Stimulated activated CD4-positive, alpha-beta T cell treated with anti-CD3 and anti-CD28 coated beads, Interleukin-1b, Interleukin-23, amount 100 ng/mL, for 24 hours (primary cell): ENCODE measurements at places on chromosomes 5 and 9.
A peak's percentile ranks its signal among the peaks of the same experiment; 100 is the strongest.

GRCh38 chr5:86337667-86338460 is 279.9 kb upstream of the COX7C start:
- DNase-seq = no peak

GRCh38 chr5:94276048-94276447 is 342.4 kb downstream of the KIAA0825 start:
- DNase-seq = no peak

DNA sequence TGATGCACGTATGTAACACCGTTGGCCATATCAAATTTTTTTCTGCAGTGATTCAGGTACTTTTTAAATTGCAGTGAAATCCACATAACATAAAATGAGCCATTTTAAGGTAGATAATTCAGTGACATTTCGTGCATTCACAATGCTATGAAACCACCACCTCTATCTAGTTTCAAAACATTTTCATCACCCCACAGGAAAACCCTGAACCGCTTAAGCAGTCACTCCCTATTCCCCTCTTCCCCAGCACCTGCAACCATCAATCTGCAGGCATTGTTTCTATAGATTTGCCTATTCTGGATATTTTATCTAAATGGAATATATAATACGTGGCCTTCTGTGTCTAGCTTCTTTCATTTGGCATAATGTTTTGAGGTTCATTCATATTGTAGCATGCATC is 79.2 kb downstream of the BOD1 start:
- no peak for DNase-seq

DNA sequence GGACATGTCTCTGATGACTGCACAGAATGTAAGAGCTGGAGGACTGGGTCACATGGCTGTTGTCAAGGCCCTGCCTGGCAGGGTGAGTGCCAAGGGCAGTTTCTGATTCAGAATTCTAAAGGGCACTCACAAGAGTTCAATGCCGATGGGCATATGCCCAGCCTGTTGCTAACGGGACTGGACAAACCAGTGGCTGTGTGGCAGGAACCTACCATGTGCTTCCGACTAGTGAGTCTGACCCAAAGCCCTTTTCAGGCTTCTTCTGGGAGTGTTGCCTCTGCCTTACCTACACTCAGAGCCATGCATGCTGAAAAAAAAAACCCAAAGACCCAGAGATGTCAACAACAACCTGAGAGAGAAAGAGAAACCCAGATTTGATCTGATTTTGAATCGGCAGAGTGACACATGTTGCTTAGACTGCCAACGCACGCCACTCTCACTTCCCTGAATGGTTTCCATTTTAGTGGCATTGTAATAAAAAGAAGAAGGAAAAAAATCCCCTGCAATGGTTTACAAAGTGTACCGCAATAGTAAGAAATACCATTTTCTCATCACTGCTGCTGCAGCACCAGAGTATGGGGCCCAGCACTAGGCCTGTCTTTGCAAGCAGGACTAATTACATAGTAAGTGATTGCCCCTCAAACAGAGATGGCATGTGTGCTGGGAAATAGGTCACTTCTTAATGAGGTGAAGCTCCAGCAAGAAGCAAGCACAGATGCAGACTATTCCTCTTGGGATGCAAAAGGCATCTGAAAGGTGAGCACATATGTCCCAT is 194.3 kb downstream of the PALM2AKAP2 start:
- peak; percentile 23 for DNase-seq

DNA sequence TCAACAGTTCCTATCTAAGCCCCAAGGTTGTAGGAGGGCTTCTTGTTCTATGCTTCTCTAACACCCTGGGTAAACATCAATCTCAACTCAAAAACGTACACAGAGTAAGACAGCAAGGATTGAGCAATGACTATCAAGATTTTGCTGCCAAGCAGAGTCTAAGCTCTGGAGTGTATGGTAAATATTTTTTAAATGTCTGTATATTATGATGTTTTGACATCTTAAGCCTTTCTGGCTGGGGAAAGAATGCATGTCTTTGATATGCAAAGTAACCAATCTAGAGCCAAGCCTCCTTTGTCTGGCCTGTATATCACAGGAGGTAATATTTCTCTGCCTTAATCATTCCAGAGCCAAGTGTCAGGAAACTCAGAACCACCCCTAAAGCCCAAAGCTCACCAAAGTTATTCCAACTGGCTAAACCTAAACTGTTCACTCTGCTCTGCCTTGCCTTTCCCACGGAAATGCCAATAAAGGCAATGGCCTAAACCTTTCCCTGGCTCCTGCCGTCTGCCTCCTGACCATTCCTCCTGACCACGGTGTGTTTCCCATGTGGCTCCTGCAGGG is 45.2 kb downstream of the YIPF5 start:
- DNase-seq = no peak

- peak; percentile 43 for DNase-seq
Observed at GRCh38 chr9:137049544-137050449, 3.8 kb upstream of the NPDC1 start.

- DNase-seq = no peak
Observed at GRCh38 chr5:36535859-36536615, 70.4 kb upstream of the SLC1A3 start.

DNA sequence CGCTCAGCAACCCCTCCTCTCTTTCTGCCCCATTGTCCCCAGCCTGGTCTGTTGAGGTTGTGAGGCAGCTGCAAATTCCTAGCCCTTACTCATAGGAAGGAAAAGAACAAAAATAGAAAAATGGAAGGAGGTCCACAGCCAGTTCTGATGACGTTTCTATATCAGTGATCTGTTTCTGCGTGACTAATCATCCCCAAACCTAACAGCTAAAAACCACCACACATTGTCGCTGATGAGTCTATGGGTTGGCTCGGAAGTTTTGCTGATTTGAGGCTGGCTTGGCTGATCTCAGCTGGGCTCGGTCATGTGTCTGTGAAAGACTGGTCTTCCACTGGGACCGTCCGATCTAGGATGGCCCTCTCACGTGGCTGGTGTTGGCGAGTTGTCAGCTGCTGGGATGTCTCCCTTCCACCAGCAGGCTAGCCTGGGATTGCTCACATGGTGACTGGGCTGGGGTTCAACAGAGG is 200.6 kb upstream of the ZNF618 start:
- no peak for DNase-seq

DNA sequence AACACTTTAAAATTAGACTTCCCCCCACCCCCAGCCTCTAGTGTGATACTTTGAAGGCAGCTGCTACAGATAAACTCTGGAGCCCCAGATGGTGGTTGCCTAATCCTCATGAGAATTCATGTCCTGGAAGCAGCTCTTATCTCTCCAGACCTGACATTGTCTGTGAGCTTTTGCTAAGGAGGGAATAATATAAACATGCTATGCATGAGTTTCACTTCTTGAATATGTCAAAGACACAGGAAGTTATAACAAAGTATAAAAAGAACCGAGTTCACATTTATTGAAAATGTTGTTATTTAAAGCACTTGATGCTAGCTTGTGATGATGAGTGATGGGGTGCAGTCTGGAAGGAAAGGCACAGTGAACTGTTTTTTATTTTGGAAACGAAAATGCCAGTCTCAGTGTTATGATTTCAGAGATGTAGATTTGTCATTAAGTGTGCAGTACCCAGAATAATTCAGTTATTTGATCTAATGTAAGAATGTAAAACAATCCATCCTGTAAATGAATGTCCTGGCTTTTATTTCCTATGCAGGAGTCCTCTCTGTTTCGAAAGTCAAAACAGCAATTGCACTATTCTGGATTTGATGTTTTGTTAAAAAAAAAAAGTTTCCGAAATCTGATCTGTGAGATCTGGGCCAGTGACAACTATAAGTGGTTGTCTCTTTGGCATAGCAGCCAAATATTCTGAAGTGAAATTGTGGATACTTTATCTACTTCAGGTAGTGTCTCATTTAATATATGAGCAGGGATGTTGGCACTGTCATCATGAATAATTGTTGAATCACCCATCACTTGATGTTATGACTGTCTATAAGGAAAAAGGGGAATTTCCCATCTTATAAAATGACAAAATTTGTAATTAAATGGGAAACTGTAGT is 77.0 kb downstream of the ZCCHC7 start:
- DNase-seq = no peak

- no peak for DNase-seq
Observed at GRCh38 chr9:126307322-126308061, 19.1 kb upstream of the MVB12B start.

GRCh38 chr5:93601071-93601801 is 18.2 kb downstream of the NR2F1 start:
- no peak for DNase-seq

- DNase-seq = no peak
Observed at GRCh38 chr9:115291841-115292240, 173.9 kb upstream of the TNC start.

DNA sequence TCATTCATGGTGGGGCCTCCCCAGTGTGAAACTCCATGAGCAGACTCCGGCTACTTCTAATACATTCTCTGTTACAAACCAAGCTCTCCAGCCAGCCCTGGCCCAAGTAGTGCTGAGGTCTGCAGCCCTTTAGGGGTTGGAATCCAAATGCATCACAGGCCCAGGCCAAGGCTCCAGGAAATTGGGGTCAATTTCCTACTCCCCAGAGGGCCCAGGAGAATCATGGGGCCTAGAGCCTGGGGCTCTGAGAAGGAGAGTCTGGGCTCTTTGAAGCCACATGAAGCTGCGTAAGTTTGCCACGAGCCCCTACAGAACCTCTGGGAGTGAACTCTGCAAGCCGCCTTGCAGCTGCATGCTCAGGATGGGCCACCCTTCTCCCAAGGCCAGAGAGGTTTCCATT is 206.4 kb downstream of the PAPPA start:
- DNase-seq = no peak

DNA sequence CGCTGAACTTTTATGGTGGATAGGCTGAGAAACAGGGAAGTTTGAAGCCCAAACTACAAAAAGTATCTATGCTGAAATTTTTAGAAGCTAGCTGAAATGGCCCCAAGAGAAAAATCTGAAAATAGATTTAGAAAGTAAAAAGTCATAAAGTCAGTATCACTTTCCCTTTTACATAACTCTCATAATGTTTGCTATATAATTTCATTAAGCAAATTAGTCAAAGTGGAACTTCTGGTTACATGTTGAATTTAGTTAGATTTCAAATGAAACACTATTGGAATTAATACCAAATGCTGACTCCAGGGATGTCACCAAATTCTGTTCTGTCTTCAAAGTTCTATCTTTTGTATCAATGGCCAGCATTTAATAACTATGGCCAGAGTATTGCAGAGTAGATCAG is 126.9 kb downstream of the TTC39B start:
- no peak for DNase-seq
